IMR-90 (cell line): ENCODE measurements at places on chromosomes 4 and X.

GRCh38 chr4:7323872-7324650 lies 110.7 kb downstream of the PSAPL1 start:
- H3K27me3 ChIP-seq: peaks cover 17% of the 10 kb centered on the region; the same call in 1 of the 2 replicates
- DNase-seq: no peak
- H3K36me3 ChIP-seq: no peaks in the 10 kb centered on the region
- no peak overlapping the region for H3K27ac ChIP-seq
- H3K4me1 ChIP-seq: peaks cover 3% of the 10 kb centered on the region

DNA sequence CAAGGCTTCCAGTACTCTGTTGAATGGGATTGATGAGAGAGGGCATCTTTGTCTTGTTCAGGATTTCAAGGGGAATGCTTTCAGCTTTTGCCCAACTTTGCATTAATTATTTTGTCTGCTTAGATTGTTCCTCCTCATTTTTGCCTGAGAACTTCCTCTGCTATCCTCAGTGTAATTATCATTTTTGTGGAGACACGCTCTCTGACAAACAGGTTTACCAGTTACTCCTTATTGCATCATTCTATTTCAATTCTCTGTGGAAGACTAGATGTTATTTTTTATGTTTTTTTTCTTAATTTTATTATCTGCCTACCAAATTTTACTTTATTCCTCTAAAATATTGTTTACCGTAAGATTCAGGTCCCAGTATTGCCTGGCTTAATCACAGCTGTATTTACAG lies 349.2 kb downstream of the ADGRL3 start:
- no peak for DNase-seq
- H3K4me3 ChIP-seq: no peak overlapping the region
- H3K27ac ChIP-seq: no peak overlapping the region
- H3K27me3 ChIP-seq: no peaks in the 10 kb centered on the region
- H3K4me1 ChIP-seq: no peaks in the 10 kb centered on the region

GRCh38 chr4:16884673-16885460 lies 13.6 kb downstream of the LDB2 start:
- H3K27ac ChIP-seq: no peak overlapping the region
- no peak for DNase-seq
- peaks cover 2% of the 10 kb centered on the region; the same call in 1 of the 2 replicates for H3K4me1 ChIP-seq
- H3K27me3 ChIP-seq: no peaks in the 10 kb centered on the region
- H3K4me3 ChIP-seq: no peak overlapping the region

- no peak overlapping the region for H3K27ac ChIP-seq
- no peaks in the 10 kb centered on the region for H3K36me3 ChIP-seq
- no peaks in the 10 kb centered on the region for H3K4me1 ChIP-seq
- H3K4me3 ChIP-seq: no peak overlapping the region
These were observed 13.1 kb downstream of the NAT8L start for GRCh38 chr4:2071912-2072867.

- H3K4me1 ChIP-seq: no peaks in the 10 kb centered on the region
- no peak overlapping the region for H3K27ac ChIP-seq
- DNase-seq: no peak
- H3K27me3 ChIP-seq: no peaks in the 10 kb centered on the region
- H3K36me3 ChIP-seq: no peaks in the 10 kb centered on the region
These were observed 455.7 kb downstream of the GABRG1 start for GRCh38 chr4:45668128-45668527.

GRCh38 chr4:89468602-89469001 lies 161.0 kb upstream of the GPRIN3 start:
- no peak for DNase-seq
- no peaks in the 10 kb centered on the region for H3K27me3 ChIP-seq
- no peak overlapping the region for H3K27ac ChIP-seq
- H3K4me1 ChIP-seq: peaks cover 4% of the 10 kb centered on the region
- H3K36me3 ChIP-seq: no peaks in the 10 kb centered on the region

DNA sequence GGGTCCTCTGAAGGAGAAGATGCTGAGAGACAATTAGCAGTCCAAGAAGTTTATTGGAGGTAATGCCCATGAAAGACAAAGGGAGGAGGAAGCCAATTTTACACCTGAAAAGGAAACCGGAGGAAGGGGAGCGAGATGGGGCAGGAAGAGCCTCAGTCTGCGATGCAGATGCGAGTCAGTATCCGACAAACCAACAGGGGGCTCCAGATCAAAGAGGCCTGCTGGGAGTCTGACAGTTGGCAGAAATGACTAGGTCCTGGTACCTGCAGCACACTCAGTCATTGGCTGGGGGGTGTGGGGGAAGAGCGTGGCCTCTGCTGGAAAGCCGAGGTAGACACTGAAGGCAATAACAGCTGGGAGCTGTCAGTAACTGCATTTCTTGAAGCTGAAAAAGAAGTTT lies 231.1 kb upstream of the CENPE start:
- no peak for DNase-seq
- no peaks in the 10 kb centered on the region for H3K27me3 ChIP-seq
- H3K36me3 ChIP-seq: no peaks in the 10 kb centered on the region
- H3K4me1 ChIP-seq: no peaks in the 10 kb centered on the region

DNA sequence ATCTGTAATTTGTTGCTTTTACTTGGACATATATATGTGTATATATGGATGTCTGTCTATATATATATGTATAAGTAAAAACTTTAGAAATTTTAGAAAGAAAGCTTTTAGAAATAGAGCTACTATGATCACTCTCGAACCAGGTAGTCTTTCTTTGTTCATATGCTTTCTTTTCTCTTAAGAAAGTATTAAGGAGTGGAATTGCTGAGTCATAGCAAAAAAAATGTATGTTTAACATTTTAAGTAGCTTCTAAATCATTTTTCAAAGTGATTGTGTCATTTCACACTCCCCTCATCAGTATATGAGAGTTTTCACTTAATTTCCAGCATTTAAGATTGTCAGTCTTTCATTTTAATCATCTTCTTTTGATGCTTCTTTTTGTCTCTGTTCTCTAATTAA lies 447.9 kb upstream of the TECRL start:
- no peaks in the 10 kb centered on the region for H3K4me1 ChIP-seq
- H3K4me3 ChIP-seq: no peak overlapping the region
- H3K27me3 ChIP-seq: no peaks in the 10 kb centered on the region
- DNase-seq: no peak
- H3K36me3 ChIP-seq: no peaks in the 10 kb centered on the region
- no peak overlapping the region for H3K27ac ChIP-seq
